ENCODE measurements at places on chromosomes 5 and 9.

GRCh38 chr9:87211669-87212068, 264.4 kb upstream of the GAS1 start:
- DNase-seq = no peak

DNA sequence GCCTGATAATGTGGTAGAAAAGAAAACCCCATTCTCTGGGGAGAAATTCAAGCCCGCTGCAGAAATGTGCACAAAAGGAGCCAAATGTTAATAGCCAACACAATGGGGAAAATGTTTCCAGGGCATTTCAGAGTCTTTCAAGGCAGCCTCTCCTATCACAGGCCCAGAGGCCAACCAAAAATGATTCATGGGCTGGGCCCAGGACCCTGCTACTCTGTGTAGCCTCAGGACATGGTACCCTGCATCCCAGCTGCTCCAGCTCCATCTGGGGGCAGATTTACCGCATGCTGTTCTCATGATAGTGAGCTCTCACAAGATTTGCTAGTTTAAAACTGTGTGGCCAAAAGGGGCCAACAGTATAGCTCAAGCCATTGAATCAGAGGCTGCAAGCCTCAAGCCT, 41.1 kb downstream of the RAPGEF6 start:
- no peak for DNase-seq

DNA sequence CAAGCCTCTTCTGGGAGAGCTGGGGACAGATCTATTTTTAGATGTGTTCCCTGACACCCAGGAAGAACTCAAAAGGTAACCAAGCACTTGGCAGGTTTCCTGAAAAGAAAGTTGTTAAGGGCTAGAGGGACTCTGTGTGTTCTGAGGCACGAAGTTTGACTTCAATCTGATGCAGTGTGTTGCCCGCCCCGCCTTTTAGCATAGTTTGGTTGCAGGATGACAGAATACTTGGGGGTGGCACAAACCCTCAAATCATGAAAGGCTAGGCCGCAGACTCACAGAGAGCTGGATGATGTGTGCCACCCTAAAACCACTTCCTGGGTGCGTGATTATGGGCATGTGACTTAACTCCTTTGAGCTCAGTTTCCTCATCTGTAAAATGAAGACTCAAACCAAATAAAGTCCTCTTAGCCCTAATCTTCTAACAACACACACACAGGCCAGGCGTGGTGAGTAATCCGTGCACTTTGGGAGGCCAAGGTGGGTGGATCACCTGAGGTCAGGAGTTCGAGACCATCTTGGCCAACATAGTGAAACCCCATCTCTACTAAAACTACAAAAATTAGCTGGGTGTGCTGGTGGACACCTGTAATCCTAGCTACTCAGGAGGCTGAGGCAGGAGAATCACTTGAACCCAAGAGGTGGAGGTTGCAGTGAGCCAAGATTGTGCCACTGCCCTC, 12.8 kb upstream of the NDFIP1 start:
- no peak for DNase-seq

- peak; percentile 99 for DNase-seq
These were observed at the start of gene MAML1 for GRCh38 chr5:179732412-179732917. MAML1 (plus strand) TSS chr5:179732822; CDS start chr5:179733113, 291 bp downstream.

GRCh38 chr9:94213511-94214124, 45.5 kb upstream of the ZNF169 start:
- peak; percentile 69 for DNase-seq

DNA sequence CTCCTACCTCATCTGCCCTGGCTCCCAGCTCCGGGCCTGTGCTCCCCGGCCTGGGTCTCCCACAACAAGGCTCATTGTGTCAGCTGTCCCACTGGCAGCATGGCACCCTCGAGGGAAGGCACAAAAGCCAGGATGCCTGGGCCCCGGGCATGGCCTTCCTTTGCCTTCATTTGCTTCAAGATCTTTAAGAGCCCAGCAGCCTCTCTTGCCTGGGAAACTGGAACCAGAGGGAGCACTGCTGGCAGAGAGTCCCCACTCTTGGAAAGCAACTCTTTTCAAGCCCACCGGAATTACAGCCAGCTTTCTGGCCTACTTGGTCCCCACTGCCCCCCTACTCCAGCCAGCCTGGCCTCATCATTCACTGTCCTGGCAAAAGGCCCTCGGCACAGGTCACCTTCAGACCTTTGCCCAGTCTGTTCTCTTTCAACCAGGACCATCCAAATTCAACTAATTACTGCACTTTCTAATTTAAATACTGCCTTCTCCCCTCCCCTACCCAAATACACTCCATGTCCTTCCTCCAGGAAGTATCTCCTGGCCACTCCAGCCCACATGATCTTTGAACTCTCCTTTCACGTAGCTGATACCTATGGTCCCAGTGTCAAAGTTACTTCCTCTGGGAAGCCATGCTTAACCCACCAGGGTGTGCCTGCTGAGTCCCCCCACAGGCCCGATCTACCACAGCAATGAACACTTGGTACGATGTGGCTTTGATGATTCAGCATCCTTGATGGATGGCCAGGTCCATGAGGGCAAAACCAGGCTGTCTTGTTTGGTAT, 8.9 kb downstream of the ZER1 start:
- DNase-seq = no peak

DNA sequence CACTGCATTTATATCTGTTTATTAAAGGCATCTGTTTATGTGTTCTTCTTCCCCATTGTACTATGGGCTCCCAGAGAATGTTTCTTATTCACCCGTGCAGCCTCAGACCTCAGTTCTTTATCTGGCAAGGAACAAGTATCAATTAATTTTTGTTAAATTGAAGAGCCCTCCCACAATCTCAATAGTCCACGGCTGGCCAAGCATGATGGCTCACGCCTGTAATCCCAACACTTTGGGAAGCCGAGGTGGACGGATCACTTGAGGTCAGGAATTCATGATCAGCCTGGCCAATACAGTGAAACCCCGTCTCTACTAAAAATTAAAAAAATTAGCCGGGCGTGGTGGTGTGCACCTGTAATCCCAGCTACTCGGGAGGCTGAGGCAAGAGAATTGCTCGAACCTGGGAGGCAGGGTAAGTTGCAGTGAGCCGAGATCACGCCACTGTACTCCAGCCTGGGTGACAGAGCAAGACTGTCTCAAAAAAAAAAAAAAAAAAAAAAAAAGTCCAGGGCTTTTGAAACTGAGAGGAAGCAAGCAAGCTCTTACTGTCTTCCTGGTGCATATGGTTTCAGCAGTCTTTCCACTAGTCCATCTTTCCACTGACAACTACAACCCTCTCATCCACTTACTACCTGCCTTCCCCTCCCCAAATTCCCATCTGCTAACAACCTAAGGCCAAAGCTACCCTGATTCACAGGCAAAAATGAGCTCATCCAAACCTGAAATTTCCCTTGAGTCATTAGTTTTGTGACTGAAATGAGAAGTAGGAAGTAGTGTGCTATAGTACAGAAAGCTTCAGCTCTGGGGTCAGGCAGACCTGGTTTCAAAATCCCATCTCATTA, 2.3 kb upstream of the HK3 start:
- peak; percentile 27 for DNase-seq

DNA sequence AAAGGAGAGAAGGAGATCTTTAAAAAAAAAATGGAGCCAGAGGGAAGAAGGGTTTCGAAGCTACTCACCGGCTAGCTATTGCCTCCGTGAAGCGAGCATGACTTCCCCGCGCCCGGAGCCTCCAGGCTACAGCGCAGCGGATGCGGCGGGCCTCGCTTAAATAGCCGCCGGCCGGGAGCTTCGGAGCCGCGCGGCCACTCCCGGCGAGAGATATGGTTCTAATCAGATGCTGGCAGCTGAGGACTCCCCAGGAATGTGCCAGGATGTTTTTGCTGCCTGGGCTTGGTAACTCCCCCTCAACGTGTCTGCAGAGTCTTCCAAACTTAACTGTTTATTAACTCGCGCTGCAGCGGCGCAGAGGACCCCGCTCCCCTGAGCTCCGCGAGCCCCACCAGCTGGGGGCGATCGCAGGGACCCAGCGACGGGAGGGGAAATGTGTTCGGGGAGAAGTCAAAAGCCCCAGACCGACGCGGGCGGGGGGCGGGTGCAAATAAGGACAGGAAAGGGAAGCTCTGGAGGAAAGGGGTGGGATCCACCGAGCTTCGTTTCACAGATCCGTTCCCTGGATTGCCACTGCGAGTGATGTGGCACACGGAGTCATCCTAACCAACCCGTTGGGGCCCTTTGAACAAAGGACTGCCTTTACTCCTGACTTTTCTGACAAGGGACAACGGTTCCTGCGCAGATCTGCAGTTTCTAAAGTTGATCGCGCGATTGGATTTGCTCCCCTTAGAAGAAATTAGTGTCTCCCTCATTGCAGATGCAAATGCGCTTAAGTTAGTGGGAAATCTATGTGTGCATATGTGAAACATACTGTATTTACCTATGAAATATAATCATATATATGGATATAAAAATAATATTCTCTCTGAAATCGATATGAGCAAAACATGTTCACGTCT, at the start of gene DAB2:
DAB2 (minus strand) TSS at position 245 of the 902 bp plus-strand sequence. CDS start 30,660 bp downstream, outside the sequence.
- DNase-seq = peak; percentile 76

DNA sequence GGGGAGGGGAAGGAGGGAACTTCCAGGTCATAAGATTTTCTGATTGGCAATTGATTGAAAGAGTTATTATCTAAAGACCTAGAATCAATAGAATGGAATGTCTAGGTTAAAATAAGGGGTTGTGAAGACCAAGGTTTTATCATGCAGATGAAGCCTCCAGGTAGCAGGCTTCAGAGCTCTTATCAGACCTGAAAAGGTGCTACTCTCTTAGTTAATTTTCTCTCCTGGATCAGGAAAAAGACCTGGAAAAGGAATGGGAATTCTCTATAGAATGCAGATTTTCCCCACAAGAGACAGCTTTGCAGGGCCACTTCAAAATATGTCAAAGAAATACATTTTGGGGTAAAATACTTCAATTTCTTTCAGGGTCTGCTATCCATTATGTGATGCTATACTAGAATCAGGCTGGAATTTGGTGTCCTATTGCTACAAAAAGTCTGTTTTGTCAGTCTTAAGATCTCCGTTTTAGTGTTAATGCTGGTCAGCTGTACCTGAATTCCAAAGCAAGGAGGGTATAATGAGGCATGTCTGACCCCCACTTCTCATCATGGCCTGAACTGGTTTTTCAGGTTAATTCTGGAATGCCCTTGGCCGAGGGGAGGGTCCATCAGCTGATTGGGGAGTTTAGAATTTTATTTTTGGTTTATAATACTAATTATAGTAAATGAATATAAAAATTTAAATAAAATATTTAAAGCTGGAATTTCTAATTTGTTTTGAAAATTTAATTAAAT, 16.6 kb upstream of the STOM start:
- DNase-seq = no peak

- DNase-seq = no peak
These were observed 1.6 kb upstream of the OXCT1 start for GRCh38 chr5:41871852-41872251.

DNA sequence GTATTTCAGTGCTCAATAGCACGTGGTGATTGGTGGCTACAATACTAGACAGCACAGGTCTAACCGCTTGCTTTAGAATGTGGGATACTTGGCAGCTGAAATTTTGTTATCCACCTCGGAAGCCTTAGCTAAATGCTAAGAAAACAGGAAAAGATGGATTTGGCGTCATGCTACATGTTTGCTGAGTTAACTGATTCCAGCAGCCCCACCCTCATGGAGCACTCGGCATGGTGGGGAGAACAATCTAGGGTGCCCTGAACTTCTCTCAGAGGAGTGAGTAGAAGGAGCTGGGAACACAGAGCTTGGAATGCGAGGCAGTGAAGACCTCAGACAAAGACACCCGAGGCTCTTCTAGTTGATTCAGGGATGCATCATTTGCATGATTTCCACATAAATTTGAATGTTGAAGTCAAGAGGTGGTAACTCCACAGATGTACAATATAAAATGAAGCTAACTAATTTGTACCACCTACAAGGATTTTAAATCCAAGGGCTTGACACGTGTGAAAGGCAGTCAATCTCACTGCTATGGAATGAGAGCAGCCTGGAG, 145.1 kb upstream of the FSTL4 start:
- DNase-seq = no peak

GRCh38 chr5:36300927-36301540, 668 bp downstream of the RANBP3L start:
- no peak for DNase-seq

GRCh38 chr5:34854459-34855174, 15.7 kb downstream of the TTC23L start:
- no peak for DNase-seq

GRCh38 chr5:132455614-132456115, 34.9 kb downstream of the IRF1 start:
- no peak for DNase-seq

GRCh38 chr5:570886-571285, 41.3 kb upstream of the CEP72 start:
- DNase-seq = no peak

DNA sequence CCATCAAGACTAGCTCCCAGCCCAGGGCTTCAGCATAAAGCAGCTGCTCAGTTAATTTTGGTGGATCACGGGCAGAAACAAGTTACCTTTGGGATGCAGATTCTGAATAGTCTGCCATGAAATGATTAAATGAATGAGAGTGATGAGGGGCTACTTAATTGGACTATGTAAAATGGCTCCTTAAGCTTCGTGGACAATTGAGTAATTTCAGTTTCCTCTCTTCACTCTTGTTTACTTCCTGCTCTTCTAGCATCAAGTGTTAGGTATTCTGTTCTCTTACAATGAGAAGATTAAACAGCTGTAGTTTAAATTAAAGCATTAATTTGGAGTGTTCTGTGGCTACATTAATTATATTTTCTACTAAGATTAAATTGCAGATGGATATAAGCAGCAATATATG, 28.1 kb downstream of the PIK3R1 start:
- DNase-seq = no peak

GRCh38 chr9:127014216-127014909, 99.8 kb downstream of the RALGPS1 start:
- no peak for DNase-seq

DNA sequence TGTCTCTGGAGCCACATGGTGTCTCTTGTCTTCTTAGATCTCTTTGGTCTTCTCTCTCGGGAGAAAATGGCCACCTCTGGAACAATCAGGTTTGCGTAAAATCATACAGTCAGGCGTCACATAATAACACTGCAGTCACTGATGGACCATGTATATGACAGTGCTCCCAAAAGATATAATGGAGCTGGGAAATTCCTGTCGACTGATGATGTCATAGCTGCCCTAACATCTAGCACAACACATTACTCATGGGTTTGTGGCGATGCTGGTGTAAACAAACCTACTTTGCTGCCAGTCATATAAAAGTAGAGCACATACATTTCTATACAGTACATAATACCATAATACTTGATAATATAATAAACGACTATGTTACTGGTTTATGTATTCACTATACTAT, 30.1 kb upstream of the RAI14 start:
- no peak for DNase-seq

DNA sequence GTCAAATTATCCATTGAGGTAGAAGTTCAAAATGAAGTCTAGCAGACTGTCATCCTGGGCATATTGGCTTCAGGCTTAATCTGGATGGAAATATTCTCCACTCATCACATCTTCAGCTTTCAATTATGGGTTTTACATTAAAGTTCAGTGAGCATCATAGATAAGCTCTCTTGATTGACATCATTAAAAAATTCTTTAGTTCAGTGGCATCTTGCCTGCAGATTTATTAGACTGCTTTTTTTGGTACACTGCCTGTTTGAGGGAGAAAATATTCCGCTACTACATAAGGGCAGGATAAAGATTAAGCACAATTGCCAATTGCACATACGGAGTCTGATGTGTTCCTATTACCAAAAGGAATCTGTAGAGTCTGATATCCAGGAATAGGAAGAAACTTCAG, 2353.8 kb downstream of the MAT2B start:
- no peak for DNase-seq
